ENCODE measurements at places on chromosomes 3 and 15. TPM values are rescaled to one million over a fixed set of nuclear protein-coding genes. Genes with fewer than 3 reads are reported as not detected.

The C3orf80 gene
- total RNA-seq, result not detected

The RTP3 gene
- total RNA-seq, result not detected

The SKOR1 gene
- total RNA-seq, result 1.2 TPM

The MAGEL2 gene
- not detected for total RNA-seq

DNA sequence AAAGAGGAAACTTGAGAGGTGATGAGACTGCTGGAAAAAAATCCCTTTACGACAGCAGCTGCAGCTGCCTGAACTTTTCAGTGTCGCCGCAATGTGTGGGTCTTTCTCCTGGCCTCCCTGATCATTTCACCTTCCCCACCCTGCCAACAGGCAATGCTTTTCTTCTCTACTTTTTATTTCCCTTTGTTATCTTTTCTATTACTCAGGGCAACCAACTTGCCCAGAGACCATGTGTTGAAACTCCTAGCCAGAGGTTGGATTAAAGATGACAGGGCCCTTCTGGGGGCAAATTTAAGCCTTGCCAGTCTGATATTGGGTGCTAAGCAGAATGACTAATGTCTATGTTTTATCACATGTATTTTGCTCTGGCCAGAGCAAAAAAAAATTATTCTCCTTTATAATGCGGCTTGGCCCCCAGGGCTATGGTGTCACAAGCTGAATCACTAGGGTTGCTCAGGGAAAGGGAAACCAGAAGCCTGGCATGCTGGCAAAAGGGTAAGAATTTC lies 51.5 kb upstream of the CFAP20DC start:
- H3K4me3 ChIP-seq, result no peak overlapping the region
- H3K27ac ChIP-seq, result no peak overlapping the region
- H3K36me3 ChIP-seq, result no peaks in the 10 kb centered on the region
- no peak for DNase-seq

DNA sequence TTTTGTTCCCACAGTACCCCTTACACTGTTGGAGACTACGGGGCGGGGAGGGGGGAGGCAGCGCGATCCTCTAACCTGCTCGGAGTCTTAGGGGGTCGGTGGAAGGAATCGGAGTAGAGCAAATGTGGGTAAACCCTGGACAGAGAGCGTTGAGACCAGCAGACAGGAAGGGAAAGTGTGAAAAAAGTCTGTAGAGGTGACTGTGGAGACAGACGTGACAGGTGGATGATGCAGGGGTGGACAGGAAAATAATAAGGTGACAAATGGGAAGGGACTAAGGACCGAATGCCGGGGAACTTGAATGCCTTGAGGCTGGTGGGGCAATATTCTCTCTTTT lies 424 bp downstream of the EAF2 start:
- H3K4me3 ChIP-seq, result peak overlapping the region; percentile 72
- peak overlapping the region; percentile 74 for H3K27ac ChIP-seq
- DNase-seq, result no peak
- no peaks in the 10 kb centered on the region for H3K36me3 ChIP-seq
- H3K27me3 ChIP-seq, result no peaks in the 10 kb centered on the region

DNA sequence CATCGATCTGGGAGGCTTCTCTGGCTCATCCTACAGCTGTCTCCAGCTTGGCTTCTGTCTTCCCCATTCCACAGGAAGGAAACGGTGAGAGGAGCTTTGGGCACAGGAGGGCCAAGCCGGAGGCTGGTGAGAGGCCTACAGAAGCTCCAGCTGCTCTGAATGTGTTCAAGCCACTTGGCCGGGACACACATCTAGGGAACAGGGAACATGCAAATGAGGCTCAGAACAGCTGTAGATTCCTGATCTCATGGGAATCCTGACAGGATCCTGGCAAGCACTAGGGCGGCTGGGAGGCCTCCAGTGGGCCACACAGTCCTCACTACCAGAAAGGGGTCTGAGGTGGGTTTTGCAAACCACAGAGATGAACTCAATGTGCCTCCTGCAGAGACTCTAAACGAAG lies 13.7 kb downstream of the SEMA5B start:
- no peak overlapping the region for H3K4me3 ChIP-seq
- no peaks in the 10 kb centered on the region for H3K4me1 ChIP-seq
- H3K27ac ChIP-seq, result no peak overlapping the region
- no peak for DNase-seq

DNA sequence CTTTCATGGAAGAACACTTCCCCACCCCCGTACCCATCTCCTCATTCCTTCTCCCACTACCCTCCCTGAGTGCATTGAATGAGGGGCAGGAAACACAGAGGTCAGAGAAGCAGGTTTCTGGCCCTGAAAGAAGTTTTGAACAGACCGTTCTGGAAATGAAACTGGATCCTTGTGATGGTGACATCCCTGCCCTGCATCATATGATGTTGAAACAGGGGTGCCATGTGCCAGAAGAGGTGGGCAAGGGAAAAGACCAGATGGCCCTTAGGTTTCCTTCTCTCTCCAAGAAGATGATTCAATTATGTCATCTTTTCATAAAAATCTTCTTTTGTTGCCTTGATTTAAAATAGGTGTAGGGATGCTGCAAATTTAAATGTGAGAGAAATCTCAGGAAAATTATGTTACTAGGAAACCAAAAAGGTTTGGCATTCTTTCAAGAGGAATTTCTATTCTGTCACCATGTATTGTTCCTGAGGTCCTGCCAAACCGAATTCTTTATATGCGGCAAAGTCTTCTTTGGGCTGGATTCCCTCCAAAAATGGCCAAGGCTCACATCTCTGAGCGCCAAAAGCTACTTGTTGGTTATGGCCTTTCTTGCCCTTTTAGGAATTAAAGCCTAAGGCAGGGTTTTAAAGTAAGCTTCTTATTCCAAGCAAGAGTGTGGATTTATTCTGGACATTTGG lies 19.9 kb upstream of the TNFAIP8L3 start:
- H3K27ac ChIP-seq, result no peak overlapping the region
- no peak for DNase-seq
- H3K4me3 ChIP-seq, result no peak overlapping the region
- no peaks in the 10 kb centered on the region for H3K27me3 ChIP-seq
- H3K4me1 ChIP-seq, result no peaks in the 10 kb centered on the region

GRCh38 chr15:48632651-48633050 lies 12.9 kb downstream of the FBN1 start:
- H3K36me3 ChIP-seq, result no peaks in the 10 kb centered on the region
- no peak overlapping the region for H3K4me3 ChIP-seq
- no peak overlapping the region for H3K27ac ChIP-seq
- no peaks in the 10 kb centered on the region for H3K27me3 ChIP-seq

DNA sequence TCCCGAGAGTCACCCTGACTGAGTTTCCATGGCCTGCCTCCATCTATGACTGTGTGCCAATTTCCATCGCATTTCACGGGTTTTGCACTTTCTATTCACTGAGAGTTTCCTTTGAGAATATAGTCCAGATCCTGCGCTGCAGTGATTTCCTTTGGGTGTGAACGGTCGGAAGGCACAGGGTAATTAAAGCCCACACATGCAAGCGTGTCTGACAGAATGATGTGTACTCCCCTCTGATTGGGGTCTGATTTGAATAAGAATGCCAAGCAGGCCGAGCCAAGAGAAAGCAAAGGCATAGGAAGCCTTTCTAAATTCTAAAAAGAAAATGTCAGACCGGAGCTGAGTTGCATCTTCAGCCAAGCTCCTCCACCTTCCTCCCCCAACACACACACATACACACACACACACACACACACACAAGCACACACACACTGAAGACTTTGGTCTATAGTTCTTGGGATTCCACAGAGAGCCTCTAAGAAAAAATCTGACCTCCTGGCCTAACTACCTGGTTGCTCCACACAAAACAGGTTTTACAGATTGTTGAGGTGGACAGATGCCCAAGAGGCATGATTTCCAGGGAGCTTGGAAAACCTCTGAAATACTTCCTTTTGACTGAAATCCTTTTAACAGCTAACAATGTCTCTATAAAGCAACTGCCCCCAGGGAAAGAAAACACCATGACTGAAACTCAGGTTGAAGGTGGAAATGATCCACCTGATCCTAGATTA lies 59.7 kb upstream of the LRRN1 start:
- no peaks in the 10 kb centered on the region for H3K36me3 ChIP-seq
- no peak for DNase-seq
- H3K27ac ChIP-seq, result no peak overlapping the region
- no peaks in the 10 kb centered on the region for H3K4me1 ChIP-seq
- no peaks in the 10 kb centered on the region for H3K27me3 ChIP-seq
- H3K4me3 ChIP-seq, result no peak overlapping the region

GRCh38 chr15:89399238-89400115 lies 64.9 kb upstream of the POLG start:
- no peaks in the 10 kb centered on the region for H3K36me3 ChIP-seq
- peak overlapping the region; percentile 67 for H3K4me3 ChIP-seq
- H3K4me1 ChIP-seq, result peaks cover 15% of the 10 kb centered on the region

- no peak overlapping the region for H3K27ac ChIP-seq
- no peak for DNase-seq
- H3K36me3 ChIP-seq, result no peaks in the 10 kb centered on the region
- H3K4me1 ChIP-seq, result no peaks in the 10 kb centered on the region
Observed at GRCh38 chr3:140233702-140234101, 298.7 kb downstream of the CLSTN2 start.

DNA sequence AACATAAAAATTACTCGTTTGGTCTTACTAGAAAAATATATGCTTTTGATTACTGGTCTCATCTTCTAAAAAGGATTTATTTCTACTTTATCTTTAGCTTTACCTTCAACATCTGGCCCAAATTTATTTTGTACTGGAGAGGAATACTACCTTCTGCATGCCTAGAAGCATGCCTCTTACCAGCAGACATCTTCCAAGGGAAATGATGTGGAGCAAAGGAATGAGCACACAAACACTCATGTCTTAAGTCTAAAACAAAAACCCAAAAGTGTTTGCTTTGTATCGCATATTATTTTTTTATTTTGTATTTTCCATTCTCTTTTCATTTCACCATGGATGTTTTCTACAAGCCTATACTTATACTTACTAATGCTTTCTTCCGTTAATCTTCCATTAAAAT lies 304.6 kb upstream of the KCNMB2 start:
- DNase-seq, result no peak
- no peaks in the 10 kb centered on the region for H3K27me3 ChIP-seq
- no peaks in the 10 kb centered on the region for H3K36me3 ChIP-seq

DNA sequence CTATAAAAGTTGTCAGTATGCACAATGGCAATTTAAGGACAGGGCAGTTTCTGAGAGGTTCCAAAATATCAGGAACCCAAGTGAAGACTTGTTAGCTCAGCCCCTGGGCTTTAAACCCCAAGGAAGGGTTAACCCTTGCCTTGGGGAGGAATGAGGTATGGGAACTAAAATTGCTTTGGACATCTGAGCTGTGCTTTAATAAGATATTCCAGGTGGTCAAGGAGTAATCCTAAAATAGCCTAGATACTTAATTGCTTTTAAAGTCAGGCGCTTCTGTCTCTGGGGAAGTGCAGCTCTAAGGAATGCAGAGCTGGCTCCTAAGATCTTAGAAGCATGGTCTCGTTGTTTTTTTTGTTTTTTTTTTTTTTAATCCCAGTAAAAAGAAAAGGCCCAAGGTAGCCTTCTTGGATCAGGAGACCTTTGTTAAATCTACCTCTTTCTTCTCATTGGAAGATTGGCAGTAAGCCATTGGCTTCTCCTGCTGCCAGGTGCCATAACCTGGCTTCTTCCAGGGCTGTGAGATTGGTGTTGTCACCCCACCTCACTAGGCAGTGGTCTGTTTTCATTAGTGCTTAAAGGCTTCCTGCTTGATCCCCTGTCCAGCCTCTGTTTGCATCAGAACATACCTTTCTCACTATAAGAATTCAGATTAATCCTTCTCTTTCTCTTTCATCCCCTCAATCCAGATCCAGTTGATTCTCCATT lies 24.5 kb downstream of the ARID3B start:
- no peaks in the 10 kb centered on the region for H3K4me1 ChIP-seq
- DNase-seq, result no peak
- H3K36me3 ChIP-seq, result no peaks in the 10 kb centered on the region
- H3K27me3 ChIP-seq, result no peaks in the 10 kb centered on the region
- no peak overlapping the region for H3K27ac ChIP-seq
- H3K4me3 ChIP-seq, result no peak overlapping the region

DNA sequence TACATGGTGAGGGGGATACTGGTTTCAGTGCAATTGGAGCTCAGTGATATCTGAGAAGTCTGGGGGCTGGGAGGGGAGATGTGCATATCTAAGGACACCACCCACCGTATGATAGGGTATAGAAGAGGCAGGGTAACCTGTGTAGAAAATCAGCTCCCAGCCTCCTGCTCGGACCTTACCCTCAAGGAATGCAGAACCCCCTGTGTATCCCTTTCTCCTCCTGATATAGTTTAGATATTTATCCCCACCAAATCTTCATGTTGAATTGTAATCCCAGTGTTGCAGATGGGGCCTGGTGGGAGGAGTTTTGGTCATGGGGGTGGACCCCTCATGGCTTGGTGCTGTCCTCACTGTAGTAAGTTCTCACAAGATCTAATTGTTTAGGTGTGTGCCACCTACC lies 48.2 kb upstream of the GATA2 start:
- DNase-seq, result no peak
- no peaks in the 10 kb centered on the region for H3K36me3 ChIP-seq
- H3K27ac ChIP-seq, result no peak overlapping the region

- H3K4me3 ChIP-seq, result no peak overlapping the region
- H3K27me3 ChIP-seq, result no peaks in the 10 kb centered on the region
- H3K36me3 ChIP-seq, result no peaks in the 10 kb centered on the region
- no peak overlapping the region for H3K27ac ChIP-seq
Observed at GRCh38 chr3:171379961-171380483, 80.2 kb downstream of the TNIK start.
